ENCODE measurements at places on chromosomes 5 and 9. TPM values are rescaled to one million over a fixed set of nuclear protein-coding genes. Genes with fewer than 3 reads are reported as not detected.

The OSTF1 gene
- total RNA-seq: 43.0 TPM

The FAM221B gene
- total RNA-seq: not detected

GRCh38 chr5:89849830-89850512 lies 559.6 kb downstream of the CETN3 start:
- DNase-seq: peak; percentile 70
- H3K4me3 ChIP-seq: no peak overlapping the region
- H3K27me3 ChIP-seq: no peaks in the 10 kb centered on the region
- H3K27ac ChIP-seq: no peak overlapping the region
- H3K36me3 ChIP-seq: no peaks in the 10 kb centered on the region

DNA sequence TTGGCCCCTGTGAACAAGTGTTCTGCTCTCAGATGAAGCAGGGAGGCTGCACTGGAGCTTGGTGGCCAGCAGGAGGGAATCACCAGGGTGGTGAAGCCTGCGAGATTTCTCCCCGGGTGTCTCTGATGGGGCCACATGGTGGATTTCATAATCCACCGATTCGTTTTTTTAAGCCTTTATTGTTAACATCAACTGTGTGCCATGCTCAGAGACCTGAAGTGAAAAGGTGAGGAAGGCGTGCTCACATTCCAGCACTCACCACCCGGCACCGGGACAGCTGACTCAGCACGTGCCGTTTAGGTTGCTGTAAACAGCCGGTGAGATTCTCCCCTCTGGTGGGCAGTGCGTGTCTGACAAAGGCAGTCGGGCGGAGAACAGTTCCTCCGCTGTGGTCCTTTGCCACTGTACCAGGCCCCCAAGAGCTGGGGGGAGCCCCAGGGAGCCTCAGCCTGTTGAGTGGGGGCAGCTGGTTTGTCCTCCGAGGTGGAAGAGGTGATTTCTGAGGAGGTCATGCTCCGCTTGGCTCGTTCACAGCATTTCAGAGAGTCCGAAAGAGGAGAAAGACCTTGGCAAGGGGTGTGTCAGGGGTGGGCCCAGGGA lies 12.7 kb upstream of the AHRR start:
- H3K27ac ChIP-seq: no peak overlapping the region
- no peaks in the 10 kb centered on the region for H3K27me3 ChIP-seq
- H3K4me1 ChIP-seq: peaks cover 25% of the 10 kb centered on the region
- H3K36me3 ChIP-seq: peaks cover 6% of the 10 kb centered on the region

DNA sequence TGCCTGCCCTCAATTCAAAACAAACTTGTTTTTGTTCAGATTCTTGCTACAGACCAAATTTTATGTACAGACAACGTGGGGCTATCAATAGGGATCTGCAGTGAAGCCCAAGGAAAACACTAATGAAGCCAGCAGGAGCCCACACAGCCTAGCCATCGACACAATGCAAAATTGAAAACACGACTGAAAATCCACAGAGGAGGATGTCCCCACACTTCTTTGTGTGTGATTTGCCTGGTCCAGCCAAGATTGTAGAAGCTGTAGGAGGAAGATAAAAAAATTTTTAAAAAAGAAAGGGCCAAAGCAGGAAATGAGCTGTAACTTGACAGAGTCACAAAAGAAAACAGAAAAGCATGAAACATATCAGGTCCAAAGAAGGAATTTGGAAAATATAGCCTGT lies 34.8 kb downstream of the HTR4 start:
- H3K27ac ChIP-seq: no peak overlapping the region
- no peak for DNase-seq
- H3K27me3 ChIP-seq: peaks cover 2% of the 10 kb centered on the region
- no peaks in the 10 kb centered on the region for H3K36me3 ChIP-seq
- H3K4me1 ChIP-seq: no peaks in the 10 kb centered on the region

DNA sequence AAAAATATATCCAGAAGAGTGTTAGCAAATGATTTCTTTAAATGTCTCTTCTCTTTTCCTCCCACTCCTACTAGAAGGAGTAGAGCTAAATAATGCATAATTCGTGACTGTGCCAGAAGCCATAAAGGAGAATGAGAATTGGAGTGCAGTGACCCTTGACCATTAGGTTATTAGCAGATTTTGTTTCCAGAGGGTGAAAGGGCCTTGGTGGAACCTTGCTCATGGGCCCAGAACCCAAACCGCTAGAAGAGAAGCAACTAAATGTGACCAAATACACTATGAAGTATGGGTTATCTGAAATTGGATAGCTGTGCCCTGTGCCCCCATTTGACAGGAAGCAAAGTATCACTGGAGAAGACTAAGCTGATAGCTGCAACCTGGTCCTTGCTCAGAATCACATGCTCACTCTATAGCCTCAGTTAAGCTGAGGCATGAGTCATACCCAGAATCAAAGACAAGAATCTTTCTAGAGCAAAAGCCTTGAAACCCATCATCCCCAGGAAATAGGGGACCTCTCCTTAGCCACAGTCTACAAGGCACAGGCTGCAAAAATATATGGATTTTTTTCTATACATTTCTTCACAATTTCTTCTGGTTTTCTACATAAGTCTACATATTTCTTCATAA lies 36.3 kb downstream of the CAPSL start:
- no peak overlapping the region for H3K4me3 ChIP-seq
- DNase-seq: no peak
- H3K27ac ChIP-seq: no peak overlapping the region
- H3K36me3 ChIP-seq: no peaks in the 10 kb centered on the region
- no peaks in the 10 kb centered on the region for H3K4me1 ChIP-seq

- H3K4me3 ChIP-seq: no peak overlapping the region
- peaks cover 7% of the 10 kb centered on the region for H3K4me1 ChIP-seq
Measured at GRCh38 chr9:77731930-77732329, 83.8 kb upstream of the GNA14 start.

DNA sequence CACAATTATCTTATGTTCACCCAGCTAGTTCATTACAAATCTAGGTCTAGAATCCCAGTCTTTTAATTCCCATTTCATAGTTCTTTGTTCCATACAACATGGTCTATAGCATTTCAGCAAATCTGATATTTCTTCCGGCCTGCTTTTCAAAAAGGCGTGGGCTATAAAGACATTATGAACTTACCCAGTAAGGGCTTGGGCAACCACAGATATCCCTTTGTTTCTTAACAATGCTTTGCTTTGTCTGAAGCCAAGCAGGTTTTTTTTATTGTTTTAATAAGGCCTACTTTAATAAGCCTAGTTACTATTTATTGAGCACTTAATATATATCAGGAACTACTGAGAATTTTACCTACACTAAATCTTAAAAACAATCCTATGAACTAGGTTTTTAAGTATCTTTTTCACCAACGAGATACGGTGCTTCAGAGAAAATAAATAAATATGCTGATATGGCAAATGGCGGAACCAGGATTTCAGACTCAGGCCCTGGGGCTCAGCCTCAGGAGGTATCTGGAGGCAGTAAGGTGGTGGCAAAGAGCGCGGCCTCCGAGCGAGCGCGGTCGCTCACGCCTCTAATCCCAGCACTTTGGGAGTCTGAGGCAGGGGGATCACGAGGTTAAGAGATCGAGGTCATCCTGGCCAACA lies 29.7 kb downstream of the PCA3 start:
- no peaks in the 10 kb centered on the region for H3K36me3 ChIP-seq
- DNase-seq: no peak
- H3K27me3 ChIP-seq: no peaks in the 10 kb centered on the region
- no peak overlapping the region for H3K4me3 ChIP-seq
- no peak overlapping the region for H3K27ac ChIP-seq

GRCh38 chr9:124453586-124454191 lies 3.4 kb downstream of the ADGRD2 start:
- H3K36me3 ChIP-seq: no peaks in the 10 kb centered on the region
- H3K4me1 ChIP-seq: peaks cover 8% of the 10 kb centered on the region
- H3K4me3 ChIP-seq: no peak overlapping the region
- H3K27me3 ChIP-seq: peaks cover 31% of the 10 kb centered on the region
